Hypothalamus (tissue), 51 donors: ENCODE measurements at places on chromosomes 7 and 10.

- DNase-seq = no peak
Observed at GRCh38 chr7:3867863-3868262, 566.8 kb downstream of the SDK1 start.

- no peak for DNase-seq
Observed at GRCh38 chr7:87511510-87511909, 36.0 kb upstream of the ABCB4 start.

- no peak for DNase-seq
Observed at GRCh38 chr7:129136887-129137642, 7.4 kb upstream of the TSPAN33 start.

- no peak for DNase-seq
Observed at GRCh38 chr7:74176555-74176954, 2.4 kb downstream of the EIF4H start.

DNA sequence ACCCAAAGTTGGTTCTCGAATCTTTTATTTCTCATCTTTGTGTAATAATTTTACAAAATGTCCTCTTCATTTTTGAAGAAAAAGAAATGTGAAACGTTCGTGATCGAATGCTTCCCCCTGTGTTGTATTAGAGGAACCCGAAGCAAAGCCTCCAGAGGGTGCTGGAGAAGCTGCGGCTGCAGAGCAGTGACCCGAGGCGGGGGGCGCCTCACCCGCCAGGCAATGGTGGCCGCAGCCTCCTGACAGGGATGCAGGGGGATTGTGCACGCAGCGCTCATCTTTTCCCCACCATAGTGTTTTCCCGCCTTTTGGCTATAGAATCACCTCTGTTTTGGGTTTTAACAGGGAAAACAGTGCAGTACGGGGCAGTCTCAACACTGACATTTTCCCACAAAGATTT lies 307.5 kb upstream of the ANKRD30A start:
- DNase-seq = no peak

DNA sequence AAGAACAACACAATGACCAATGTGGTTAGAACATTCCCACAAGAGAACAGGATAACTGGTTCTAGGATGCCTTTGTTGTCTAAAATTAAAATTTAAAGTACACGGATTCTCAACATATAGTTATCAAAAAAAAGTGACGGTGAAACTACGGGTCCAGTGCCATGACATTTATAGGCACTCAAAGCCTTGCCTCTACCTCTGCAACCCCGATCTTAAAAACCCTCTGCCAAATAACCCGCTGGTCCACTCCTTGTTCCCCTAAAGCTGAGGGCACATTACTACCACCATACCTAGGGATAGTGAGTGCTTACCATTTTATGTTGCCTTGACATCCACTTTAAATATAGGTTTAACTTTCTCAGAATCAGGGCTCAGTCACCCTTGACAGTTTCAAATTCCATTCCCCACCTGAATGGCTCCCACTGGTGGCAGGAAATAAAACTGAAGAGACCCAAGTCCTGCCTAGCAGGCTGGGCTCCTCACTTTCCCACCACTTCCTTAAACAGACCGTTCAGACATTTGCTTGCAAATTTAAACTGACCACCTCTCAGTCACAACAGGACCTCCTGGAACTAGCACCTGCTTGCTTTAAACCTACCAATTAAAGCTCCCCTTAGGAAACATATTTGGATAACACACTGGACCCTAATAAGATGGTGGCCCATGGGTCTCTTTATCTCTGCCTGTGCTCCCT lies 169.9 kb upstream of the ASAH2 start:
- DNase-seq = no peak

- DNase-seq = no peak
Observed at GRCh38 chr10:35375091-35375765, 38.9 kb downstream of the CCNY start.

- DNase-seq = no peak
Observed at GRCh38 chr7:158366346-158366745, 221.3 kb downstream of the PTPRN2 start.

GRCh38 chr10:68333440-68334431 lies 1.0 kb upstream of the PBLD start:
- DNase-seq = no peak

- no peak for DNase-seq
Observed at GRCh38 chr10:33546031-33546430, 211.6 kb upstream of the NRP1 start.

- DNase-seq = no peak
Observed at GRCh38 chr7:49001610-49002033, 77.3 kb downstream of the CDC14C start.

DNA sequence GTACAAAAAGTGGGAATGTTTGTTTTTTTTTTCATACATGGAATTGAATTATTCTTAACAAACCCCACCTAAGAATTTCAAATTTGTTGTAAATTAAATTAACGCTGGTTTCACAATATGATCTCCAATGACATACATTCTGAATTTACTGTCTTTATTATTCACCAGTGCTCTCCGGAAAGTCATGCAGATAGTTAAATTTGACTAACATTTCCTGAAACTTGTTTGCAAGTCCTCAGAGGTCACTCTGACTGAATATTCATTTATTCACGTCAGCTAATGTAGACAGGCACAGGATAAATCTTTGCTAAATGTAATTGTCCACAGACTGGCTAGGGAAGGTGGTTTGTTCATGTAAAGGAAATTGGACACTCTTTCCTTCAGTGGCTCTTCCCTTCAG lies 730.4 kb downstream of the PHTF2 start:
- no peak for DNase-seq

- no peak for DNase-seq
Observed at GRCh38 chr7:7433811-7434210, 101.9 kb downstream of the COL28A1 start.

DNA sequence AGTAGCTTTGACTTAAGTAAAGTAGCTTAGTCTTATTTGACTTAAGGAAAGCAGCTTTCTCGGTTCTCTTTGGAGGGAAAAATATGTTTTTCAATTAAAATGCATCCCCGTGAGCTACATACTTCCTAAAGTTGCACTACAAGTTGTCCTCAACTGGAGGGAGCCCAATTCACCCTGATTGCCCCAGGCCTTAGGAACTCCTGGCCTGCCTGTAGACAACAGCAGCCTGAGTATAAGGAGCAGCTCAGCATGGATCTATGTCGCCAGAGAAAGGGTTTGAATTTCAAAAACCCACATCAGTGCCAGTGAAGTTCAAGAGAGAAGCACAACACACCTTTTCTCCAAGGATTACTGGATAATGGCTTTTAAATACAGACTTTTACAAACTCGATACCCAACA lies 772.0 kb downstream of the TNS3 start:
- DNase-seq = no peak

DNA sequence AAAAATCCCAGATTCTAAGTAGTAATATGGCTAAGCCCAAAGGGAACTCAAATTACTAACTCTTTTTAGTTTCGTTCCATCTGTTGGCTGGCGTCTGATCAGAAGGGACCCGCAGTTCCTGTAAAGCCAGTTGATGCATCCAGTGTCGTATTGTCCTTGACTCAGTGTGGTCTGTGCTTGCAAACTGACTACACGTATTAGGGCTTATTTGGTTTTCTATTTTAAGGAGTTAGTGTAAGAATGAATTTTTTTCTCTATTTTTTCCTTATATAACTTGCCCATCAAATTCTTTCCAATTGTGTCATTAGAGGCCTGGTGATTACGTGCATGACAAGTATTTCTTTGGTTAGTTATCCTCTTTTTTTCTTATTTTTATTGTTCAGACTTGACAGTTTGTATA lies 9.7 kb downstream of the ABCA13 start:
- DNase-seq = no peak

DNA sequence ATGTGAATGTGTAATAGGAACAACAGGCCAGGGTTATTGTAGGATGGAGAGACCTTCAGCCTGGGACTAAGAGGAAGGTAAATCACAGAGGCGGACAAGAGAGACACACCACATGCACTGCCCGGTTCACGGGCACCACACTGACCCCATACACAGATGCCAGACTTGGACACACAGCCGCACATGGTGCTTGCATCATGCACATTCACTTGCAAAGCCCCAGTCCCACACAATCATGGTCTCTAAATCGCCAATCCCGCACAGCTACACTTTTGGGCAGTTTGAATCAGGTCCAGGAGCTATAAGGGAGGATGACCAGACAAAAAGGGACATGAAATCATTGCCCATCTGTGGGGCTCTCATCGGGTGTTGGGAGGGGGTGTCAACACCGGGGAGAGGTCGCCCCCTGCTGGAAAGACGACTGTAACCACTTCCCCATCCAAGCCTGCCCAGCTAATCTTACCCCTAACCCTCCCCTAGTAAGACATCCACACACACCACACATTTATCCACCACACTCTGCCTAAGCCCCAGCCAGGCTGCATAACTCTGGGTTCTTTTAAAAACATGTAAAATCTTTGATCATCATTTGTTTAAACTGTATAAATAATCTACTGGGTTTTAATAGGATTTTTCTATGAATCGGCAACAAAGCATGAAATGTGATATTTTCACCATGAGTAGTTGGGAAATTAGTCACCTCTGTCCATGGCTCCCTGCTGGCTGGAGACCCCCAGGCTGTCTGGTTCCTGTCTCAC lies 40.5 kb upstream of the SLF2 start:
- no peak for DNase-seq

- DNase-seq = no peak
Observed at GRCh38 chr10:103855424-103855823, at the start of gene SH3PXD2A. TSS of gene SH3PXD2A (minus strand) at chr10:103855576. CDS start at chr10:103855266, 310 bp downstream.

DNA sequence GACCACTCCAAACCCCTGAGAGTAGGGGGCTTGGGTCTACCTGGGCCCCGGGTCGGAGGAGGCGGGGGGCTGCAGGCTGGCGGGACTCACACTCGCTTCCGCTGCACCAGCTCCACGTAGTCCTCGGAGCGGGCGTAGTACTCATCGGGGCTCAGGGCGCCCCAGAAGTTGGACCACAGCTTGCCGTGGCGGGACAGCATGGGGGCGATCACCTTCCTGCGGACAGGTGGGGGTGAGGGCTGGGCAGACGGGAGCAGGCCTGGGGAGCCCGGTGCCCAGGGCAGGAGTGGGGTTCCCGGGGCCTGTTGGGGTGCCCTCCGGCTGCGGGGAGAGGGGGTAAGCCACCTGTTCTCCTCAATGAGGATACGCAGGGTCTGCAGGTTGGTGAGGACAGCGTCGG lies 5.9 kb downstream of the PLOD3 start:
- DNase-seq = no peak

DNA sequence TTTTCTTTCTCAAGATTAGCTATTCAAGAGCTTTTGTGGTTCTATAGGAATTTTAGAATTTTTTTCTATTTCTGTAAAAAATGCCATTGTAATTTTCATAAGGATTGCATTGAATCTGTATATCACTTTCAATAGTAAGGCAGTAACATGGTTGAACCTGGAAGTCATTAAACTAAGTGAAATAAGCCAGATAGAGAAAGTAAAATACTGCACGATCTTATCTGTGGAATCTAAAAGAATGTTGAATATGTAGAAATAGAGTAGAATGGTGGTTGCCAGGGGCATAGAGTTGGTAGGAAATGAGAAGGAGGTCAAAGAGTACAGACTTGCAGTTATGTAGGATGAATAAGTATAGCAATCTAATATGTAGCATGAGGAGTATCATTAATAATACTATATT lies 1073.5 kb upstream of the LRRN3 start:
- DNase-seq = no peak
